ENCODE measurements at places on chromosomes 4 and X. TPM values are rescaled to one million over a fixed set of nuclear protein-coding genes. Genes with fewer than 3 reads are reported as not detected.

CPLX1 gene
- not detected for total RNA-seq

GPRASP2 gene
- 11.0 TPM for total RNA-seq

FRMPD3 gene
- not detected for total RNA-seq

DDIT4L gene
- 0.78 TPM for total RNA-seq

SPIN4 gene
- 7.4 TPM for total RNA-seq

CHST7 gene
- 14.8 TPM for total RNA-seq

SUPT20HL1 gene
- total RNA-seq: not detected

SH3TC1 gene
- total RNA-seq: 1.6 TPM

DNA sequence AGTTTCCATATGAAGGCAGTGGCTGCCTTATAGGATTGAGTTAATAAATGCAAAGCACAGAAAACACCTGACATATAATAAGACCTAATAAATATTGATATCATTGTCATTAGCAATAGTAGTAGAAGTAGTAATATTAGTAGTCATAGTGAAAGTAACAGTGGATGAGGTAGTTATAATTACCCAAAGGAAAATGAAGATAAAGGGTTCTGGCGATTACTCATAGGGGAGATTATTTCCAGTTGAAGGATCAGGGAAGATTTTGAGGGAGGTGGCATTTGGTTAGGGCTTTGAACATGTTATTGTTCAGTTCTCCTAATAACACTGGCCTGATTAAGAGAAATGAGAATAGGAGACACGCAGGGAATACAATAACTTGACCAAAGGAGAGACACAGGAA, 131.9 kb upstream of the GPRIN3 start:
- no peak for DNase-seq
- H3K27me3 ChIP-seq: peaks cover 8% of the 10 kb centered on the region
- no peaks in the 10 kb centered on the region for H3K36me3 ChIP-seq
- H3K4me1 ChIP-seq: no peaks in the 10 kb centered on the region
- H3K4me3 ChIP-seq: no peak overlapping the region

DNA sequence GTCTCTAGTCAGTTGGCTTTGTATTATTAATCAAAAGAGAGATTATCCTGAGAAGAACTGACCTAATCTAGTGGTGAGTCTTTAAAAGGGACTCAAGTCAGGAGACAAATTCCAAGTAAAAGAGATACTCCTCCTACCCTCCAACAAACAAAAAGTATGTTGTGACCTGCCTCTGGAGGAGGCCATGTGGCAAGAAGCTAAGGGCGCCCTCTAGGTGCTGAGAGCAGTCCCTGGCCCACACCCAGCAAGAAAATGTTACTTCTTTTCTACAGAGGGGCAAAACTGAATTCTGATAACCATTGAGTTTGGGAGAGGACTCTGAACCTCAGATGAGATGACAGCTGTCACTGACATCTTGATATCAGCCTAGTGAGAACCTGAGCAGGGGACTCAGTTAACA, 953.6 kb upstream of the AGA start:
- no peaks in the 10 kb centered on the region for H3K36me3 ChIP-seq
- no peak overlapping the region for H3K27ac ChIP-seq
- no peaks in the 10 kb centered on the region for H3K4me1 ChIP-seq

DNA sequence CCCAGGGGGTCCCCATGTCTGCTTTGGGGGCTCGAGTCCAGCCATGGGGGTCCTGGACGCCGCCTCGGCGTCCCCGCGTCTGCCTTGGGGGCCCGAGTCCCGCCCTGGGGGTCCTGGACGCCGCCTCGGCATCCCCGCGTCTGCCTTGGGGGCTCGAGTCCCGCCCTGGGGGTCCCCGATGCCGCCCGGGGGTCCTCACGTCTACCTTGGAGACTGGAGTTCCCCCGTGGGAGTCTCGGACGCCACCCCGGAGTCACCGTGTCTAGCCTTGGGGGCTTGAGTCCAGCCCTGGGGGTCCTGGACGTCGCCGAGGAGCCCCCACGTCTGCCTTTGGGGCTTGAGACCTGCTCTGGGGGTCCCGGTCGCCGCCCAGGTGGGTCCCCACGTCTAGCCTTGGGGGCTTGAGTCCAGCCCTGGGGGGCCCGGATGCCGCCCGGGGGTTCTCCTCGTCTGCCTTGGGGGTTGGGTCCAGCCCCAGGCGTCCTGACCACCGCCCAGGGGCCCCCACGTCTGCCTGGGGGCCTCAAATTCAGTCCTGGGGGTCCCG, 1.1 kb upstream of the GTPBP6 start:
- no peak for DNase-seq
- peak overlapping the region; percentile 83 for H3K4me3 ChIP-seq

GRCh38 chr4:8269535-8270417, at the start of gene HTRA3:
TSS of gene HTRA3 (plus strand) at chr4:8269754. CDS start at chr4:8269969, 215 bp downstream.
- no peak within 1 kb of the TSS for H3K27ac ChIP-seq
- DNase-seq: no peak
- H3K4me1 ChIP-seq: peaks cover 5% of the 10 kb centered on the region
- peak within 1 kb of the TSS; percentile 26 for H3K4me3 ChIP-seq

- no peak overlapping the region for H3K27ac ChIP-seq
- DNase-seq: no peak
- H3K27me3 ChIP-seq: no peaks in the 10 kb centered on the region
- peak overlapping the region; percentile 33 for H3K4me3 ChIP-seq
- H3K4me1 ChIP-seq: peaks cover 6% of the 10 kb centered on the region
Observed at GRCh38 chrX:41491267-41492004, 44.3 kb downstream of the NYX start.

DNA sequence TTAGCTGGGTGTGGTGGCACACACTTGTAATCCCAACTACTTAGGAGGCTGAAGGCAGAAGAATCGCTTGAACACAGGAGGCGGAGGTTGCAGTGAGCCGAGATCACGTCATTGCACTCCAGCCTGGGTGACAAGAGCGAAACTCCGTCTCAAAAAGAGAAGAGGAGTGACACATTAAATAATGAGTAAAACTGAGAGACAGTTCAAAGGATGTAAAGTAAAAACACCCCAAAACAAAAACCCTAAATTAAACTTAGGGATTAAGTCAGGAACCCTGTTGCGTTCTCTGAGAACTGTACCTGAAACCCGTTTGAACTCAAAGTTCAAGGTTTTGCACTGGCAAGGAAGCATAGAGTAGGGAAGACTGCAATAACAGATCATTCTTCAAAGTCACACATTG, 141.7 kb downstream of the BRWD3 start:
- H3K36me3 ChIP-seq: peaks cover 6% of the 10 kb centered on the region
- DNase-seq: no peak
- H3K4me3 ChIP-seq: no peak overlapping the region
- H3K4me1 ChIP-seq: no peaks in the 10 kb centered on the region

GRCh38 chrX:69067841-69068240, 97.4 kb downstream of the PJA1 start:
- H3K4me3 ChIP-seq: no peak overlapping the region
- no peaks in the 10 kb centered on the region for H3K36me3 ChIP-seq
- DNase-seq: peak; percentile 73
- H3K27ac ChIP-seq: no peak overlapping the region
- no peaks in the 10 kb centered on the region for H3K27me3 ChIP-seq

- no peak overlapping the region for H3K27ac ChIP-seq
- no peak for DNase-seq
- H3K36me3 ChIP-seq: no peaks in the 10 kb centered on the region
- H3K4me1 ChIP-seq: no peaks in the 10 kb centered on the region
- H3K4me3 ChIP-seq: no peak overlapping the region
Observed at GRCh38 chrX:25275159-25275558, 259.4 kb upstream of the ARX start.

DNA sequence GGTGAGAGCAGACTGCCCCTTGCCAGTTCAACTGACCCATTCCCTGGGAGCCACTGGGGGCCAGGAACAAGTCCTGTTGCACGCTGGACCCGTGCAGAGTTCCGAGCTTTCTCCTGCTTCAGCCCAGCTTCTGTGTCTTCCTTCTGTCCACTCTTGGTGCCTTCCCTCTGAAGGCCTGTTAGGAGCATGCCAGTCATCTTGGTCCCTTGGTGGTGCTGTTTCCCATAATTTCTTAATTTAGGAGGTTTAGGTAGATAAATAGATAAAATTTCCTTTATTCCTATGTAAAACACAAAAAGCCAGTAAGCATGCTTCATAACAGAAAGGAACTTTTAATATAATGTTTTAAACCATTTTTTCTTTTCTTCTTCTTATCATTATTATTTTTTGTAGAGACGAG, 672.7 kb downstream of the CCSER1 start:
- DNase-seq: no peak
- H3K4me3 ChIP-seq: no peak overlapping the region
- peaks cover 4% of the 10 kb centered on the region for H3K27me3 ChIP-seq
- no peak overlapping the region for H3K27ac ChIP-seq
- H3K36me3 ChIP-seq: no peaks in the 10 kb centered on the region
- H3K4me1 ChIP-seq: no peaks in the 10 kb centered on the region

- H3K4me3 ChIP-seq: no peak overlapping the region
- peaks cover 13% of the 10 kb centered on the region for H3K27me3 ChIP-seq
- H3K4me1 ChIP-seq: no peaks in the 10 kb centered on the region
- no peak overlapping the region for H3K27ac ChIP-seq
- no peaks in the 10 kb centered on the region for H3K36me3 ChIP-seq
Observed at GRCh38 chr4:140793291-140793690, 37.1 kb upstream of the TBC1D9 start.

DNA sequence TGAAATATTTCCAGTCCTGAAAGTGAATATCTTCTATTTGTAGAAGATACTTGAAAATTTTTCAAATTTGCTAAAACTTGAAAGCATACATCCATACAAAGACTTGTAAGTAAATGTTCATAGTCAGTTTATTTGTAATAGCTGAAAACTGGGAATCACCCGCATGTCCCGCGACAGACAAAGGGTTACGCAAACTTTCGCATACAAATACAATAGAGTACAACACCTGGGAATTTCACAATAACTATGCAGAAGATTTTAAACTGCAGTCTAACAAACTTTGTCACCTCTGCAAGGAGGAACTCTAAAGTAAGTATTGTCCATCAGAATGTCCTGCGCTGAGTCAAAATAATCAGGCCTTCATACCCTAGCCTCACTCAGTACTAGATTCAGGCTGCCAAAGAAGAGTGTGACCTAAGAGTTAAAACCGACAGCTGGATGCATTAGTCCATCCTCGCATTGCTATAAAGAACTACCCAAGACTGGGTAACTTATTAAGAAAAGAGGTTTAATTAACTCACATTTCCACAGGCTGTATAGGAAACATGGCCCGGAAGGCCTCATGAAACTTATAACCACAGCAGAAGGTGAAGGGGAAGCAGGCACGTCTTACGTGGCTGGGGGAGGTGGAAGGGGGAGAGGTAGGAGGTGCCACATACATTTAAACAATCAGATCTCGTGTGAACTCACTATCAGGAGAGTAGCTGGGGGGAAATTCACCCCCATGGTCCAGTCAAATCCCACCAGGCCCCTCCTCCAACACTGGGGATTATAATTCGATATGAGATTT, 60.4 kb downstream of the MMRN1 start:
- no peak for DNase-seq
- no peaks in the 10 kb centered on the region for H3K4me1 ChIP-seq
- no peaks in the 10 kb centered on the region for H3K27me3 ChIP-seq
- H3K27ac ChIP-seq: no peak overlapping the region

DNA sequence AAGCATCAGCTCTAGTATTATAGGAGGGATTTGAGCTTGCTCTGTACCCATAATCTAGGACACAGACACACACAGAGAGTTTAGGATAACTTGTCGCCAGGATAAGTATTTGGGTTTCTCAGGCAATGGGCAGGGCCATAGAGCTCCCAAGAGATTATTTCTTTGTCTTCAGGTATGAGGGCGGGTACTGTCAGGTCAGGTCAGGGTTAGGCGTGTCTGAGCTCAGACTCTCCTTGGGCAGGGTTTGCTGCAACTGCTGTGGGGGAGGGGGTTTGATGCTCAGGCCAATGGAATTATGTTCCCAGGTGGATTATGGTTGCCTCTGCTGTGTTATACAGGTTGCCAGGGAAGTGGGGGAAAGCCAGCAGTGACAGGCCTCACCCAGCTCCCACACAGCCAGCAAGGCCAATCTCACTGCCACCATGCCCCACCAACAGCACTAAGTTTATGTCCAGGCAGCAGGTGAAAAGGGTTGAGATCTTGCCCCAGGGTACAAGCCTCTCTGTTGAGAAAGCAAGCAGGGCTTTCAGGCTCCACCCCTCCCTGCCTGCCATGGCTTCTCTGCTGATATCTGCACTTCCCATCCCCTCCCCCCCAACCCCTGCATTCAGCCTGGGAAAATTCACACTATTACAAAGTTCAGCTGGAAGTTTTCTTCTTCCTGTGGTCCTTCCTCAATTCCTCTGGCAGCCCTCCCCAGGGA, 101.3 kb downstream of the RRAGB start:
- H3K27me3 ChIP-seq: no peaks in the 10 kb centered on the region
- DNase-seq: no peak
- H3K36me3 ChIP-seq: no peaks in the 10 kb centered on the region
- H3K4me3 ChIP-seq: no peak overlapping the region
- no peak overlapping the region for H3K27ac ChIP-seq

GRCh38 chr4:161936625-161937550, 226.9 kb downstream of the FSTL5 start:
- H3K36me3 ChIP-seq: peaks cover 2% of the 10 kb centered on the region
- no peak overlapping the region for H3K27ac ChIP-seq
- no peaks in the 10 kb centered on the region for H3K4me1 ChIP-seq

GRCh38 chrX:65671286-65671685, 3.8 kb downstream of the MSN start:
- H3K27me3 ChIP-seq: no peaks in the 10 kb centered on the region
- DNase-seq: no peak
- peak overlapping the region; percentile 14 for H3K4me3 ChIP-seq
- H3K4me1 ChIP-seq: peaks cover 48% of the 10 kb centered on the region
- H3K36me3 ChIP-seq: no peaks in the 10 kb centered on the region
- H3K27ac ChIP-seq: peak overlapping the region; percentile 62

- no peaks in the 10 kb centered on the region for H3K36me3 ChIP-seq
- H3K27me3 ChIP-seq: no peaks in the 10 kb centered on the region
- peaks cover 8% of the 10 kb centered on the region for H3K4me1 ChIP-seq
- H3K4me3 ChIP-seq: no peak overlapping the region
- no peak for DNase-seq
Observed at GRCh38 chrX:38045538-38046096, 39.3 kb downstream of the SYTL5 start.
